ENCODE measurements at places on chromosomes 12 and 14. TPM values are rescaled to one million over a fixed set of nuclear protein-coding genes. Genes with fewer than 3 reads are reported as not detected.

KRT80 gene
- 0.59 TPM for total RNA-seq

DNA sequence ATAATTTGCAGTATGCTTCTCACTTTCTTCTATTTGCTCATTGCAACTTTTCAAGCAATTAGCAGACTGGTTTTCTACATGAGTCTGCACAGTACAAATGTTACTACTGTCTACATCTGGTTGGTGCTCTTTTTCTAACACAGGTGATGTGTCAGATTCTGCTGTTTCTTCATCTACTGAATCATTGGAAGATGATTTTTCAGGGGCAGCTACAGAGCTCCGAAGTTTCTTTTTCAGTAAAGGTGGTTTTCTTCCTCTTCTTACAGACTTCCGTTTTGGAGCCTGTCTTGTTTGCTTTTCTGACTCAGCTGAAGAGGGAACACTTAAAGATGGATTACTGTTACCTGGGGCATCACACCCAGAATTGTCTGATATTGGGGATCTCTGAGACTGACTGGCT lies 62.1 kb downstream of the SCAF11 start:
- DNase-seq: no peak

- no peak for DNase-seq
Observed at GRCh38 chr12:1972260-1972659, 32.0 kb downstream of the DCP1B start.

GRCh38 chr12:57237932-57238853 lies 8.7 kb downstream of the SHMT2 start:
- DNase-seq: peak; percentile 85

DNA sequence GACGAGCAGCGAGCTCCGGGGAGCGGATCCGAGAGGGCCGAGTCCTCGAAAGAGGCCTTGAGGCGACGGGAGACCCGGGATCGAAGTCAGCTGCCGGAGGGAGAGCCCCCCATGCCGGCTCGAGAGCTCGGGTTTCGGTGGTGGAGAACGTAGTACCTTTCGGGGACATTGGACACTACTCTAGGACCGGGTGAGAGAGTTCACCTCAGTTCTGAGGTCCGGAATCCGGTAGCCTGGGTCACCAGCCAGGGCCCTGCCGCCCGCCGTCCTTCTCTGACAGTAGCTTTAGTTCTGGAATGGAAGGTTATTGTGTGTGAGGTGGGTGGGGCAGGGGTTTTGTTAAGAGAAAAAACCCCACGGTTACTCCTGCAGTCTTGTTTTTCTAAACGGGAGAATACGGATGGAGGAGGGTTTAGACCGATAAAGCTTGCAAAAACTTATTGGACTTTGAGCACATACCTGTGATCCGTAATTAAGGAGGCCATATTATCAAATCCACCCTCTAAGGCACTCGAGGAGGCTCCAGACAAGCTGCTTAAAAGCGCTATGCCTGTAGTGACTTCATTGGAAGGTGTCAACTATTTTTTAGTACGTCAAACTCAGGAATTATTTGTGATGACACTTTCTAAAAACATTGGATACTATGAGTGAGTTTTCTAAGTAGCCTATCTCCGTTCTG lies 765 bp downstream of the SCYL2 start:
- DNase-seq: no peak

DNA sequence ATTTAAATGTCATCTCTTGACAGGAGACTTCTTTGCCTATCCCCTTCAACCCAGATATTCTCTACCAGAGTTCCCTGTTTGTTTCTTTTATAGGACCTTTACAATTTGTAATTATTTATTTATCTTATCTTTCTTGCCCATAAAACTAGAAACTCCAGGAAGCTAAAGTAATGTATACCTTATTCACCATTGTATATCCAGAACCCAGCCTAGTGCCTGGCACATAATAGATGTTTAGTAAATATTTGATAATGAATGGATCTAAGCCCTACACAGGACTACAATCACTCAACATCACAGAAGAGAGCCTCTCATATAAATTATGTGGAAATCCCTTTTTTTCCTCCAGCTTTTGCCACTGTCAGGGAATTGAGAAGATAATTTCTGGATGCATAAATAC lies 125.6 kb upstream of the CNOT2 start:
- DNase-seq: no peak

DNA sequence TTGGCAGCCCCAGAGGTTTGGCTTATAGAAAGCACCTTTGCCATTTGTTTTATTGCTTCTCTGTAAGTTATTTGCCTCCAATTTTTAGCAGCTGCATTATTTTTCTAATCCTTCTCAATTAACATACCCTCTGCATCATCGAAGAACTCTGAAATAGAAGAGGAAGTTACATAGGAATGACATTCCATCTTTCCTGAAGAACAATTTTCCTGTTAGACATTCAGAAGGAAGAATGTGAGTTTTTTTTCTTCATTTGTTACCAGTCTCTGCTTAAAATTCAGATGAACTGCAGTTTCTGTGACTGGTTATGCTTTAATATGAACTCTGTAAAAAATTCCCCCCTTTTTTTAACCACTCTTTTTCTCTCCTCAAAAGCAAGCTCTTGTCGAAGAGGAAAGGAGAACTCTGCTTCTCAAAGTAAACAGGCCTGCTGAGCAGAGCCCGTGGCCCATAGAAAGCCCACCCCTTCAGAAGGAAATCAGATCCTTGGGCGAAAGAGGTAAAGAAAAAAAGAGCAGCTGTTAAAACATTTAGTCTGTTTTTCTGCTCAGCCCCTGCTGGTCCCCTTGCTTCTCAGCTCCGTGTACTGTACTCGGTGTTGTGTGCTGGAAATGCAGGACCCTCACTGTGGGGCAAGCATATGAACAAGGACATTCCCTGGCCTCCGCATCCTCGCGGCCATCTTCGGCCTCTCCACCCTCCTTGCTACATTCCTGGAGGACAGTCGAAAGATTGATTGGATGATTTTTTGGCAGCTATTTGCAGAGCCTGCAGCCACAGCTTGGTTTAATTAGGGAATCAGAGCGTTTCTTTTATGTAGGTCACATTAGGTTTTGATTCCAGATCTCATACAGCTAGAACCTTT lies 164.4 kb upstream of the LRIG3 start:
- peak; percentile 50 for DNase-seq

- DNase-seq: no peak
Observed at GRCh38 chr14:30600922-30601918, 20.9 kb upstream of the SCFD1 start.
